ENCODE measurements at places on chromosomes 16 and 17.

DNA sequence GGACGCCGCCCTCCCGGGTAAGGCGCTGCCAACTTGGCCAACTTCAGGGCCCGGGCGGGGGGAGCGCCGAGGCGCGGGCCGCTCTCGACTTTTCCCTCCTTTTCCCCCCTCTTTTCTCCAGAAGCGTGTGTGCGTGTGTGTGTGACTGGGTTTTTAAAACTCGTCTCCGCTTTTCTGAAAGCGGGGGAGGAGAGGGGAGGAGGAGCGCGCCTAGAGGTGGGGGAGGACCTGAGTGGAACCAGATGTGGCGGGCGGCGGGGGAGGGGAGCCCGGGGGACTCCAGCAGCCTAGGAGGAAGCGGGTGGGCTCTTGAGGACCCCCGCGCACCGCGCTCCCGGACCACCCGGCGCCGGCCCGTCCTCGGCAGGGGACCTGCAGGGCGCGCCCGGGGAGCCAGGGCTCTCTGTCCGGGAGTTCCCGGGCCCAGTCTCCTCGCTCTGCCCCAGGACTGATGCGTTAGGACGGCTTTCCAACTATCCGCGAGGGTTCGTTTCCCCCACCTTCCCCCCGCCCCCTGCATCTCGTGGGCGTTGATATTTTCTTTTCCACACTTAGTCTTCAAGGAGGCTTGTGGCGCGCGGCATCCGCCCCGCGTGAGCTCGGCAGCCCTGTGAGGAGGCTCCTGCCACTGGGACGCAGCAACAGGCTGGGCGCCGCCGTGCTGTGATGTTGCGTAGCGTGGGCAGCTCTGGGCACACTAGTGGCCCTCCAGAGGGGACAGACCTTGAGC is 599 bp downstream of the MRC2 start:
- peak; percentile 88 for DNase-seq

DNA sequence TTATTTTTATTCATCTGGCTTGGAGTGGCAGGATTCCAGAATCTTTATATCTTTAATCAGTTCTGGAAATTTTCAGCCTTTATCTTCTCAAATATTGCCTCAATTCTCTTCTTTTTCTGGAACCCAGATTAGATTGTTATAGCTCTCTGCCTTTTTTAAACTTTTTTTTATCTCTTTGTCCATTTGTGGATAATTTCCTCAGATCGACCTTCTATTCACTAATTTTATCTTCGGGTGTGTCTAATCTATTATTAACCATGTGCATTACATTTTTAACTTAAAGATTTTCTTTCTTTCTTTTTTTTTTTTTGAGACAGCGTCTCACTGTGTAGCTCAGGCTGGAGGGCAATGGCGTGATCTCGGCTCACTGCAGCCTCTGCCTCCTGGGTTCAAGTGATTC is 5.2 kb upstream of the ZFP90 start:
- DNase-seq, result no peak

- peak; percentile 60 for DNase-seq
These were observed 97.6 kb downstream of the MRM3 start for GRCh38 chr17:879546-880442.

- DNase-seq, result peak; percentile 74
These were observed 4.5 kb downstream of the ARHGAP27 start for GRCh38 chr17:45428050-45428617.

DNA sequence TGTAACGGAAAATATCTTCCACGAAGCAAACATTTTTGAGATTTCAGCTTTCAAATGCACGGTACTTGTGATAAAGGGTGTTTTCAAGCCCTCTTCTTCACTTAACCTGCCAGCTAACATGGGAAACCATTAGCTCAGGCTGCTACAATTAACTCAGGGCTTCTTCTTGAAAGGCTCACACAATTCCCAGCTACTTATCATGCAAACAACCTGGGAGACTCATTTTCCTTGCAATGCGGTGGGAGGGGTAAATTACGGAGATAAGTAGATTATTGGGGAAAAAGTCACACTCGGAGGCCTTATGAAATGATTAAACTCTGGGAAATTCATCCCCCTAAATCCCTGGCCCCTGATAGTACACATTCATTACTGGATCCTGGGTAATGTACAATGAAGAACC is 266.4 kb downstream of the STX8 start:
- DNase-seq, result no peak

- no peak for DNase-seq
These were observed 240 bp downstream of the WBP2 start for GRCh38 chr17:75854881-75855309.

Data from right hindlimb (tissue), 1 donor.